LHCN-M2 (cell line): ENCODE measurements at places on chromosomes 2 and 18. TPM values are rescaled to one million over a fixed set of nuclear protein-coding genes. Genes with fewer than 3 reads are reported as not detected.
A peak's percentile ranks its signal among the peaks of the same experiment; 100 is the strongest.

GRCh38 chr2:54279385-54279784 is 23.4 kb upstream of the TSPYL6 start:
- DNase-seq: no peak

GRCh38 chr18:449374-449773 is 51.1 kb downstream of the COLEC12 start:
- DNase-seq: no peak

- DNase-seq: no peak
Measured at GRCh38 chr2:107436281-107436680, 390.4 kb upstream of the RGPD4 start.

DNA sequence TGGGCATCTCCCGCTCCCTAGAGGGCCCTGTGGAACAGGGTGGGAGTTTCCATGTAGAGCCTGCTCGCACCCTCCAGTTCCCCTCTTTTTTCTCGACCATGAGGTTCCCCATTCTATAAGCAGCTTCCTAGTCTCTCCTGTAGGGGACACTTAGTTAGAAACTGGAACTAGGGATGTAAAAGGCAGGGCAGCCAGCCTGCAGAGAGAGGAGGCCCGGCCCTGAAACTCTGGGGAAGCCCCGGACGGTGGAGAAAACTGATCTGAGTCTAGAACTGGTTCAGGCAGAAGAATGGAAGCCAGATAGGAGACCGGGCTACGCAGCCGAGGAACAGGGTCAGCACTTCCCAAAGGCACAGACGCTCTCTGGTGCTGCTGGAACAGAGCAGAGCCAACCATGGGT is 51.6 kb upstream of the ATG16L1 start:
- DNase-seq: no peak

DNA sequence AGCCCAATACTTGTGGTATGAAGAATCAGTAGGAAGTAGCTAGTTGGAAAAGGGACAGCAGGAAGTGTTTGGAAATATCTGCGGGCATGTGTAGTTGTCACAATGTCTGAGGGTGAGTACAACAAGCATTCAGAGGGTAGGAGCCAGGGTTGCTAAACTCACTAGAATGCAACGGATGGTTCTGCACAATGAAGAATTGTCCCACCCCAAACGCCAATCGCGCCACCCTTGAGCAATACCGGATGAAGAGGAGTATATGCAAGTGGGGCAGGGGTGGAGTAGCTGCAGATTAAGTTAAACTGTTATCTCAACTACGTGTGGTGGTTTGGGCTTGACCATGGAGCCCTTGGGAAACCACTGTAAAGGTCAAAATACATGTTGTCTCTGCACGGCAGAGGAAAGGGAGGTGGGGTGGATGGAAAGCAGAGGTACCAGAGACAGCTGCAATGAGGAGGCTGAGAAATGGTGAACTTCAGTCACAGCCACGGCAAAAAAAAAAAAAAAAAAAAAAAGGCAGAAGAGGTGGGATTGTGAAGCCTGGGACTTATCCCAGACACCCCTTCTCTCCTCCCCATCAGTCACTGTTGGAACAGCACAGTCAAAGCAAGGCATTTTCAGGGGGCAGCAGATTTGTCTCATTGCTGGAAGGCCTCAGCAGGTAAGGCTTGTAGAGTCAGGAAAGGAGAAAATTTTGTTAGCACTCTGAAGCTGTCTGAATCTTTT is 5.2 kb downstream of the CCL20 start:
- peak; percentile 97 for DNase-seq

DNA sequence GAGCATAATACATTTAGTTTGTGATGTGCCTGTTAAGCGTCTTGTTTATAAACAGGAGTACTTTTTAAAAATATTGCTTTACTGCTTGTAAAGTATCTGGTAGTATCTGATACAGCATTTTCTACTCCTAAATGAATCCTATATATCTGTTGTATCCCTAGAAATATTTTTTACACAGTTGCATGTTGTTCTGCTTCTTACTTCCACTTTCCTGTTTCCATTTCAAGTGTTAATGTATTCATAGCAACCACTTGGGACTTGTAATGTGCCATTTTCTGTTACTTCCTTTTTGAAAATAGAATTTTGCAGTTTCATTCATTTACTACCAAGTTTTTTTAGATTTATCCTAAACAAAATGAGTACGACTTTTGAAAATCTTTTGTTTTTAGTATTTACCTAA is 24.9 kb downstream of the CCNT2 start:
- DNase-seq: no peak

HOXD12 gene
- total RNA-seq: not detected in 2 replicates
